Activated CD4-positive, alpha-beta T cell treated with anti-CD3 and anti-CD28 coated beads, Interleukin-2, Interleukin-6, amounts not matched to agents 100 ng/mL and 50 ng/mL, durations not matched to agents 16 hours and 8 hours (primary cell): ENCODE measurements at places on chromosomes 6 and 20.

DNA sequence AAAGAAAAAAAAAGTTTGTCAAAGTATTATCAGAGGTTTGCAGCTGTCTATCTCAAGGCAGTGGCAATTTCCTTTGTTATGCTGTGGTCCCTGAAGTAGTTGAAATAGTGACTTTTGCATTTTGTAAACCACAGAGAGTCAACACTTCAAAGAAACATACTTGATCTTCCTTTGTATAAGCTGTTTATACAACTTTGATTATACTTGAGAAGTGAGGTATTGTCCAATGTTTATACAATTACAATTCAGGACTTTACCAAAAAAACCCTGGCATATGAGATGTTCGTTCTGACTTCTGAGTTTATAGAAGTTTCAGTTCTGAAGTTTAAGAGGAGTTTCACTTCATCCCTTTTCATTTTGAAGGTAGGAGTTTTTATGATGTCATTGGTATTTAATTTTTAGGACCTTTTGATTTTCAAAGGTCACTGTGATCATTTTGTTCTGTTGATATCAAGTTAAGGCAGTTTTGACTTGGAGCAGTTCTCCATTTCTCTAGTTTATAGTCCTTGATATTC lies 4.0 kb downstream of the STK4 start:
- DNase-seq = no peak

DNA sequence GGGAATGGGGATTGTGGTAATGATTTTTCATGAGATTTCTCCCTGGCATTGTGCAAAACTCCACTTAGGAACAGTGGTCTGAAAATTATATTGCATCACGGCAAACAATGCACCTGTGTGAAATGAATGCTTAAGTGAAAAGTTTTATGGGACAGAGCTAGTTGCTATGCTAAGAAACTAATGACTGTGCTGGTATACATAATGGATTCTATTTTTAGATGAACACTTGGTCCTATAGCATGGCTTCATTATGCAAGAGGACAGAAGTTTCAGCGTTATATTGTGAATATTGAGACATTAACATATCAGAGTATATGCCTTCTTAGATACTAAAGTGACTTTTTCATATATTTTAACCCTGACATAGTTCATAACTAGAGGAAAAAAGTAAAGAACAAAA lies 30.5 kb downstream of the PLCB1 start:
- DNase-seq = no peak

- DNase-seq = peak; percentile 14
Measured at GRCh38 chr6:106974336-106974998, at the start of gene CD24. Gene CD24, minus strand, starts transcription at chr6:106974729. Its CDS starts 83 bp downstream, at chr6:106974646.

GRCh38 chr6:169803271-169803811 lies 51.9 kb downstream of the ERMARD start:
- DNase-seq = peak; percentile 16

DNA sequence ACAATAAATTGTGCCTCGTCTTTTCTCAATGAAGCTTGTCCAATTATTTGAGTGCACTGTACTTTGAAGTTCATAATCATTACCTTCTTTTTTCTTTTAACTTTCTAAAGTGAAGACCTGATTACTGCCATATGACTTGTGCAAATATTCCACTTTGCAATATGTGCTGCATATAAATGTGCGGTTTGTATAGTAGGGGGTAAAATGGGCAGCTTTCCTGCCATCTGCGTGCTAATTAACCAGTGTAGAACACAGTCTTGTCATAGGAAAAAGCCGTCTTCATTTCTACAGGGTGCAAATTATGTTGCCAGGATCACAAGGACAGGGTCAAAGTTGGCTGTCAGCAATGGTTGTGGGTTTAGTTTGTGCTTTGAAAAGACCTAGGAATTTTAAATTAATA lies 397.0 kb downstream of the NKAIN2 start:
- DNase-seq = no peak

DNA sequence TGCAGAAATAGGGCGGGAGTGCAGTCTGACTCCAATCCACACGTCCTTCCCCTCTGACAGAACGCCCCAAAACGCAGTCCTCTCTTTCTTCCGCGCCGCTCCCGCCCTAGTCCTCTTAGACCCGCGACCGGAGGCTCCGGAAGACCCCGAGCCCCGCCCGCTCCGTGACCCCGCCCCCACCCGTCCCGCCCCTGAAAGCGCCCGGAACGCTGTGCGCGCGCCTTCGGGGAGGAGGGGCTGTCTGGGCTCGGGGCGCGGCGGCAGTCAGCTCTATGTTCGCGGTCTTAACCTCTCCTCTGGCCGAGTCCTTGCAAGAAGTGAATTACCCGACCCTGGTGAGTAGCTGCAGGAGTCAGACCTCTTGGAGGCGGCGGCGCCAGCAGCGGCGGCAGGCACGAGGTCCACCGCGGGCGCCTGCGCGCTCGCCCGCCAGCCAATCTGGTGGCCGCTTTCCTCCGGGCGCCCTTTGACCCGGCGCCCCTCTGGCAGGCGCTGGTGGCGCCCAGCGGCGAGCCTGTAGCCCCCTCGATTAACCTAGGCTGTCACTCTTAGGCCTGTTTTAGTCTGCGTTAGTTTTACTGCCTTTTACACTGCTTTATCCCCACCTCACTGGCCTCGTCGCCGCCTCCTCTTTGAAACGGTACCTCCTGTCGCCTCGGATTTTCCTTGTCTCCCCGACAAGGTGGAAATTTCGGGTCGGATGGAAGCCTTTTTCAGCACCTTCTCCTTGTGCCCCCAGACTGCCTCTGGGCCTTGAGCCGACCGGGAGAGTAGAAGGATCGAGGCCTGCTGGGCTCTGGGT lies at the start of gene MANEA:
Gene MANEA (plus strand): TSS at position 232 of the 802 bp plus-strand sequence. CDS start 8,905 bp downstream, outside the sequence.
- peak; percentile 88 for DNase-seq

GRCh38 chr20:5410470-5410869 lies 93.7 kb upstream of the PROKR2 start:
- DNase-seq = no peak

- DNase-seq = no peak
Measured at GRCh38 chr6:154402081-154402780, 45.6 kb upstream of the IPCEF1 start.

DNA sequence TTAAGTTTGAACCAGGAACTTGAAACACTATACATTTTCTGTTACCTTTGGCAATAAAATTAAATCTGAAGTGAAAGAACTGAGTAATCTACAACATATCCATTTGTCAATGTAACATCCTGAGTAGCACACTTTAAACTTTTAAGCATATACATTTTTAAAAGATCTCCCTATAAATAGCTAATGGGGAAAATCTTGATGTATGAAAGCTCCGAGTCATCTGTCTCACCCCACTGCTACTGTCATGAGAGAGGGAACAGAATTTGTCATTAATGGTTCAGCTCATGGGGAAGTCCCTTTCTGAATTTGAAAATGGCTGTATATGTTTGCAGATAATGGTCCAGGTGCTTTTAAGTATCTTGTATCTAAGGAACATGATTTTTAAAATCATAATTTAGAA lies 55.2 kb upstream of the NOX3 start:
- DNase-seq = peak; percentile 5

- DNase-seq = no peak
Measured at GRCh38 chr6:11101417-11101816, 7.8 kb downstream of the SMIM13 start.

- DNase-seq = no peak
Measured at GRCh38 chr20:18822832-18823231, 9.2 kb downstream of the SCP2D1 start.

DNA sequence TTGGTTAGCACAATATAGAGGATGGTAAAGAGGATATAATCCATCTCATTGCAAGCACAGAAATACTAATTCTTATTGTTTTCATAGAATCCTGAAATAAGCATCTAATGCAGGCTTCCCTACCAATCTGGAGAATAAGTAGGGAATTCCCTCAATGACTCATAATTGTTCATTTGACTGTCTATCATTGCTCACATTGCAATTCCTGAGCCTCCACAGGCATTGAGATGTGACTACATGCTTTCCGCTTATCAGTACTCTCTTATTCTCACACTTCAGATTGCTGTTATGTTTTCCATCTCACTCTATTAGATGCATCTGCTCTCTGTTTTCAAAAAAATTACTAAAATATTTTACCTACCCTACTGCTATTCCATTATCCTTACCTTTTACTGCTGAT lies 216.2 kb upstream of the PRSS16 start:
- no peak for DNase-seq

DNA sequence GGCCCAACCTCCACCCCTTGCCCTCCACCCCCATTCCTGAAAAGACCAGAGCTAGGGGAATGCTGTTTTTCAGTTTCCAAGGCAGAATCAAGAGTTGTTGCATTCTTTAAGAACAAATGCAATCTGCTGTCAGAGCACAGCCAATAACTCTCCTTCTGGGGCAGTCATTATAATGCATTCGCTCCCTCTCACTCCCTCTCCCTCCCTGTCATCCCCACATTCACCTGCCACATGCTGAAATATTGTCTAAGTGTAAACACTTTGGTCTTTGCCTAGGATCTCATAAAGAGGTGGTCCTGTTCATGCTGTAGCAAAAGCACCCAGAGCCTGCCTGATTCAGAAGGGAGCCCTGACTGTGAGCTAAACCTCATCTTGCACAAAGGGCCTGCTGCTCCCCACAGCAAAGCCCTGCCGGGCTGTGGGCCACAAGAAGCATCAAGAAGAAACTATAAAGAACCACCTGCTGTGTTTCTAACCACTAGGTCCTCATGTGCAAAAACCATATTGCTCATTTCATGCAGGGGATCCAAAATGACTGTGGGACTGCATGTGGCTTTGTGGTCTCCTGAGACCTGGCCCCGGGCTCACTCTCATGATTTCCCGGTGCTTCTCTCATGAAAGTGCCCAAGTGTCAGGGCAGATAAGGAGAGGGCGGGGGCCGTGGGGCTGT lies 85.6 kb downstream of the GPR6 start:
- DNase-seq = peak; percentile 50

DNA sequence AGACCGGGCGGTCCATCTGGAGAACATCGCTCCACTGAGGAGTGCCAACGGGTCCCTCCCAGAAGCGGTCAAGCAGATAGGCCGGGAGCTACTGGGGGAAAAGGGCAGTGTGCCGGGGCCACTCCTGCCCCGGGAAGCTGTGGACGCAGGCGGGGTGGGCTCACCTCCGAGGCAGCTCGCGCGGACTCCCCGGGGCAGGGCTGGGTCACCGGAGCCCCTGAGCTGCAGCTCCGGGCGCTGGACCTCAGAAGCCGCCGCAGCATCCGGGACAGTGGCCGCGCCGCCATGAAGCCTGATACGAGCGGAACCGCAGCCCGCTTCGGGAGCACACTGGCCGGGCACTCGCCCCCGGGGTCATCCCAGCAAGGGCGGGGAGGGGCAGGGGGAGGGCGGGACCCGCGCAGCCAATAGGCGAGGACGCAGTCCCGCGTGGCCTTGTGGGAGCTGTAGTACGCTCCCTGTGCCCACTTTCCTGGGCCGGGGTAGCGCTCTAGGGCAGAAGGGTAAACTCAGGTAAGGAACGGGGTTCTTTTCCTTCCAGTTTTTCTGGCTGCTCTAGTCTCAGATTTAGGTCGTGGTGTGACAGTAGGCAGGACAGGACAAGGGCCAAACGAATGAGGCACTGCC lies at the start of gene MOCS1:
Gene MOCS1 (minus strand): TSS at position 332 of the 627 bp plus-strand sequence. CDS start 45 bp downstream, at position 287.
- peak; percentile 33 for DNase-seq

DNA sequence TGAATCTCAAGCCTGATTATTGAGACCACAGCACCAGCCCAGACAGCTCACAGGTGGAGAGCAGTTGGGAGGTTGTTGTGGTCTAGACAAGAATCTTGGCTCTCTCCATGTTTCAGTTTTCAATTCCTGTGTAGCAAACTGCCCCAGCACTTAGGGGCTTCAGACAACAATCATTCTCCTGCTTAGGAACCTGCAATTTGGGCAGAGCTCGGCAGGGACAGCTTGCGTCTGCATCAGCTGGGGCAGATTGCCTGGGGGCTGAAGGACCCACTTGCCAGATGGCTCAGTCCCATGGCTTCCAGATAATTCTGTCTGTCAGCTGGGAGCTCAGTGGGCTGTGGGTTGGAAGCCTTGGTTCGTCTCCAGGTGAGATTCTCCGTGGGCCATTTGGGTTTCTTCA lies 6.9 kb downstream of the TGM6 start:
- DNase-seq = no peak

DNA sequence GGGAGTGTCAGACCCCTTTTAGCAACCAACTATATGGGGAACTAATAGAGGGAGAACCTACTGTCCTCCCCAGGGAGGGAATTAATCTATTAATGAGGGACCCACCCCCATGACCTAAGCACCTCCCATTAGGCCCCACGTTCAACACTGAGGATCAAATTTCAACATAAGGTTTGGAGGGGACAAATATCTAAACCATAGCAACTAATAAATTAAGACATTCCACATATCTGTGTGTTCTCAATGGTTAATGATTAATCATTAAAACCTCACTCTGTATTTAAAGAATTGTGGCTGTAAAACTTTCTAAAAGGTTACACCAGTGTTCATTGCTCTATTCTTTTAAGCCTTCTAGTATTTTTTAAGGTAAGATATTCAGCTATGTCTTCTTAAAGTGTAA lies 500.4 kb upstream of the SULF2 start:
- DNase-seq = no peak

DNA sequence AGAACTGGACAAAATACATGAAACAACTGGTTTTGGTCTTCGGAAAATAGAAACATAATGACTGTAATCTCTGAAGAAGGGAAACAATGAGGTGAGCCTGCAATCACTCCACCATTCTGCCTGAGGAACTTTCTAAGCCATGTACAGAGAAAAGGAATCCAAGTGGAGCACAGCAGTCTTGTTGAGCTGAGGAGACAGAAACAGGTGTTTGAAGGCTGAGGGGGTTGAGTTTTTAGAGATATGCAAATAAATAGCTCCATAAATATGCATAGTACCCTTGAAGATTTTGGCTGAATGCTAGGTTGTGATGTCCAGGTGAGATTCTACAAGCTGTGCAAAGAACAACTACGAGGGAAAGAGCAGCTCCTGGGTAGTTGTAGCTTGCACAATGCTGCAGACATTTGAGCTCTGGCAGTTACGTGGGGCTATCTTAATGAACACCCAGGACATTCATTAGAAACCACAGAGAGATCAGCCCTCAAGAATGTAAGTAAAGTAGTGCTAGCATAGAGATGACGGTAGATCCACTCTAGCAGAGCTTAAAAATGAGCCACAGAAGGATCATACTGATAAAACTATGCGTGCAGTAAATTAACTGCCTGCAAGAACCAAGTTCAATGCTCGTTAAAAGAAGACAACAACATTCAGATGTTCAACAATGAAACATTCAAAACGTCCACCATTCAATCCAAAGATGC lies 24.3 kb downstream of the TUBB2B start:
- DNase-seq = no peak

GRCh38 chr6:28209753-28210535 lies 15.1 kb upstream of the ZSCAN9 start:
- no peak for DNase-seq

DNA sequence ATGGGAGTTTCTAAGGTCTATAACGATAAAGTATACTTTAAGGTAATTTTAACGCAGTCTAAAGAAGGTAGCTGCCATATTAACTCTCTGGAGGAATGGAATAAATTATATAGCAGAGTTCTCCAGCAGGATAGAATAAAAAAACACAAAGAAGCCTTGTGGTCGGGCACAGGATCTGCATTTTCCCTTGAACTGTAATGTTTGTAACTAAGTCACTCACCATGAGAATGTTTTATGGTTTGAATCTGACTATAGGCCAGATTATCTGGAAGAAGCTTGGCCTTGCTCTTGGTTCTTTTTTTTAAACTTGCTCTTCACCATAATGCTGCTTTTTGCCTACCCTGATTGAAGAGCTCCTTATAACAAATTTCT lies 238.8 kb upstream of the NOX3 start:
- DNase-seq = no peak
